Neural progenitor cell (in vitro differentiated cells): ENCODE measurements at places on chromosomes 3 and 15. TPM values are rescaled to one million over a fixed set of nuclear protein-coding genes. Genes with fewer than 3 reads are reported as not detected.

PML gene
- total RNA-seq = 15.3 and 18.0 TPM in 2 replicates

OSTN gene
- total RNA-seq = 0.28 and 1.2 TPM in 2 replicates

DCP1A gene
- total RNA-seq = 21.6 and 24.1 TPM in 2 replicates

GCNT3 gene
- not detected in 2 replicates for total RNA-seq

LYZL4 gene
- not detected in 2 replicates for total RNA-seq

ATP2B2 gene
- total RNA-seq = 0.03 TPM in 1 of 2 replicates, not detected in the other

CFAP161 gene
- 1.9 TPM in 1 of 2 replicates, not detected in the other for total RNA-seq

- peaks cover 8% of the 10 kb centered on the region for H3K4me1 ChIP-seq
- no peak overlapping the region for H3K4me3 ChIP-seq
- no peaks in the 10 kb centered on the region for H3K27me3 ChIP-seq
- no peaks in the 10 kb centered on the region for H3K36me3 ChIP-seq
These were observed 5.8 kb upstream of the TM4SF4 start for GRCh38 chr3:149468504-149469212.

DNA sequence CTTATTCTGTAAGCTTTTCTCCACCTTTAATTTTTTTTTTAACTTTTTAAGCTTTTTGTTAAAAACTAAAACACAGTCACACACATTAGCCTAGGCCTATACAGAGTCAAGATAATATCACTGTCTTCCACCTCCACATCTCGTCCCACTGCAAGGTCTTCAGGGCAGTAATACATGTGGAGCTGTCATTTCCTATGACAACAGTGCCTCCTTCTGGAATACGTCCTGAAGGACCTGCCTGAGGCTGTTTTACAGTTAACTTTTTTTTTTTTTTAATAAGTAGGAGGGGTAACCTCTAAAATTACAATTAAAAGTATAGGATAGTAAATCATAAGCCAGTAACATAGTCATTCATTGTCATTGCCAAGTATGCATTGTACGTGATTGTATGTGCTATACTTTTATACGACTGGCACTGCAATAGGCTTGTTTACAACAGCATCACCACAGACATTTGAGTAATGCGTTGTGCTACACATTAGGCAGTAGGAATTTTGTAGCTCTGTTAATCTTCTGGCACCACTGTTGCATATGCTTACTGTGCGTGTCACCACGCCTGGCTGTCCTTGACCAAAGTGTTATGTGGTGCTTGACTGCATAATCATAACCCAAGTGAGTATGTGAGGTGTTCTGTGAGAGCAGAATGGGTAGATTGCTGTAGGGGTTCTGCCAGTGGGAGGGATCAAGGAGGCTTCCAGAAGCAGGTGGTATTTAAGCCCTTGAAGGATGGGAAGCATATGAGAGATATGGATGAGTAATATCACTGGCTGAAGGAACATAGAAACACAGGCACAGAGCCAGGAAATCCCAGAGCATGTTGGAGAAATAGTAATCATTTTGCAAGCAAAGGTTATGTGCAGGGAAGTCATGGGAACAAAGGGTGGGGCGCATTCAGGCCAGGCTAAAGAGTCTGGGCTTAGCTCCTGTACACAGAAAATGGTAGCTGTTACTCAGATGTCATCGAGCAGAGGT lies 18.3 kb downstream of the FBXO22 start:
- no peak overlapping the region for H3K4me3 ChIP-seq
- peaks cover 3% of the 10 kb centered on the region for H3K36me3 ChIP-seq
- DNase-seq = peak; percentile 67
- H3K27ac ChIP-seq = no peak overlapping the region

GRCh38 chr3:193983846-193984818 lies 151.8 kb upstream of the HES1 start:
- no peak for DNase-seq
- no peaks in the 10 kb centered on the region for H3K36me3 ChIP-seq
- H3K4me3 ChIP-seq = no peak overlapping the region
- peaks cover 42% of the 10 kb centered on the region for H3K4me1 ChIP-seq

DNA sequence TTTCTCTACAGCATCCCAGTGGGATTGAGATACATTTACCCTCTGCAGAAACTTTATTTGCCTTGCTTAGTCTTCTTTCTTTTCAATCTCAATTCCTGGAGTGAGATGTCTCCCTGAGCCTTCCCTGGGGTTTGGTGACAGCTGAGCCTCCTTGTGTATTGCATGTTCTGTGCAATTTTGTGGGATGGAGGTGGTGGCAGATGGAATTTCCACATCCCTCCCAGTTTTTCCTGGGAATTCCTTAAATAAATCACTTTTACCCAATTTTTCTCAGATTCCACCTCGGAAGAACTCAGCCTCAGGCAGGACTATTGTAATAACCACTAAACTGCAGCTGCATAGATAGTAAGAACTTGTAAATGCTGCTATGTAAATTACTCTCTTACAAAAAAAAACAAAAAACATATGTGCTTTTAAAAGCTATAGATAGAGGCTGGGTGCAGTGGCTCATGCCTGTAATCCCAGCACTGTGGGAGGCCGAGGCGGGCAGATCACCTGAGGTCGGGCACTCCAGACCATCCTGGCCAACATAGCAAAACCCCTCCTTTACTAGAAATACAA lies 88.5 kb upstream of the ABHD17C start:
- DNase-seq = no peak
- no peak overlapping the region for H3K4me3 ChIP-seq
- H3K36me3 ChIP-seq = no peaks in the 10 kb centered on the region
- no peaks in the 10 kb centered on the region for H3K4me1 ChIP-seq
- H3K27ac ChIP-seq = no peak overlapping the region

DNA sequence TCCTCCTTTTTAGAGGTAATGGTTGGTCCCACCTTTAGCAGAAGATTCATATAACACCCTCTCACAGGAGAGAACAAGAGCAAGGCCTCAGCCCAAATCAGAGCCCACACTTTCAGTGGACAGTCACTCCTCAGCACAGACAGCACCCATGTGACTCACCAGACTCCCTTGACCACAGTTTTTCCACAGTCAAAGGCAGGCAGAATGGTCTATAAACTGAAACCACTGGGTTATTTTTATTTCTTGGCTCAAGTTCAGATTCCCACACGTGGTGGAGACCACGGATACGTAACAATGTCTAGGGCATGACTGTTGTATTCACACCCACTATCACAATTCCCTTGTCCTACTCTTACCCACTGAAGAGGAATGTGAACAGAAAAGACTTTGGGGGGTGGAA lies 237.8 kb upstream of the UBE2E1 start:
- no peak for DNase-seq
- H3K27ac ChIP-seq = no peak overlapping the region
- H3K36me3 ChIP-seq = no peaks in the 10 kb centered on the region
- peaks cover 41% of the 10 kb centered on the region for H3K4me1 ChIP-seq
- no peak overlapping the region for H3K4me3 ChIP-seq
- no peaks in the 10 kb centered on the region for H3K27me3 ChIP-seq

GRCh38 chr15:42908538-42908937 lies 12.0 kb downstream of the TTBK2 start:
- H3K36me3 ChIP-seq = no peaks in the 10 kb centered on the region
- no peak overlapping the region for H3K27ac ChIP-seq
- H3K4me1 ChIP-seq = no peaks in the 10 kb centered on the region
- no peak for DNase-seq

DNA sequence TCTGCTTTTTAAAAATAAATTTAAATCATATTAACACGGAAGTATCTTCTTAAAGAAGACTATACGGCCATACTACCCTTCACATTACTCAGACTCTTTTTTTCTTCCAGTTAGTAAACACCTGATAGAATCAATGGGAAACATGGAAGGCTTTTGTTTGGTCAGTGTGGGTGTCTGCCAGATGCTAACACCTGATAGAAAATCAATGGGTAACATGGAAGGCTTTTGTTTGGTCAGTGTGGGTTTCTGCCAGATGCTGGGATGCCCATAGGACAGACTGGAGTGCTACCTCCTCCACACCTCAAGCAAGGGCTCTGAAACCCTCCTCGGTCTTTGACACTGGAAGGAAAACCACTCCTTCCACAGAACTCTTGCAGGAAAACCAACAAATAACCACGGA lies 29.2 kb downstream of the HACL1 start:
- H3K36me3 ChIP-seq = peaks cover 5% of the 10 kb centered on the region
- no peak overlapping the region for H3K4me3 ChIP-seq
- no peak overlapping the region for H3K27ac ChIP-seq
- DNase-seq = no peak
- H3K4me1 ChIP-seq = no peaks in the 10 kb centered on the region
- no peaks in the 10 kb centered on the region for H3K27me3 ChIP-seq

GRCh38 chr3:49121132-49121736 lies 611 bp upstream of the USP19 start:
- H3K36me3 ChIP-seq = no peaks in the 10 kb centered on the region
- H3K27me3 ChIP-seq = no peaks in the 10 kb centered on the region
- peak overlapping the region; percentile 88 for H3K27ac ChIP-seq
- peak overlapping the region; percentile 90 for H3K4me3 ChIP-seq
- H3K4me1 ChIP-seq = no peaks in the 10 kb centered on the region

DNA sequence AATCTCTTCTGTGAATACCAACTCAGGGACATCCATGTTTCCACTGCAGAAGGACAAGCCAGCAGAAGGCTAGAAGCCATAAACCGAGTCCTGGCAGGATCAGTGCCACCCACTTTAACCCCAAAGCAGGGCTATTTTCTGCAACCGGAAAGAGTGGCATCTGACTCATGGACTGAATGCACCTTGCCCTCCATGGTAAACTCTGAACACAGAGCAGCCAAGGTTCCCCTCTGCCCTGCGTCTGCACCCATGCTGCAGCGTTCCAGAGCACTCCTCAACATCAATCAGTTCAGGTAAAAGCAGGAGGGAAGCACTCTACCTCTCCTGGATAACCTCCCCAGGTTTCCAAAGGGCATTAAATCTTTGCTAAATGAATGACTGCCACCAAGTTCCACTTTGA lies 801 bp upstream of the NGRN start:
- H3K27me3 ChIP-seq = no peaks in the 10 kb centered on the region
- peaks cover 24% of the 10 kb centered on the region for H3K4me1 ChIP-seq
- DNase-seq = no peak
- H3K36me3 ChIP-seq = peaks cover 3% of the 10 kb centered on the region
- peak overlapping the region; percentile 58 for H3K4me3 ChIP-seq
- no peak overlapping the region for H3K27ac ChIP-seq

DNA sequence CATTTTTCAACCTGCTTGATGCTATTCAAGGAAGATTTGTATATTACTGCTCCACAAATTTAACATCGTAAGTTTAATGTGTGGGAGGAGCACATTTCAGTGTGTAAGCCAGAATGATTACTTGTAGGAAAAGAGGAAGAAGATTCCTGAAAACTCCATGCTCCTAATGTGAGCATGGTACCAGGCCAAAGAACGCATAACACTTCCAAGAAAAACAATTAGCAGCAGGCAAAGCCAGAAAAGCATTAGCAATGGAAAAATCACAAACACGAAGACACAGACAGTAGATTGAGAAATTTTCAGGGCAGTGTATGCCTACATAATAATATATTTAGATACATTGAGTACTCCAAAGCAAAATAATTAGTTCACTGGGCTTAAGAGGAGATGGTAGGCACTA lies 96.6 kb upstream of the CBLB start:
- no peak for DNase-seq
- H3K4me1 ChIP-seq = no peaks in the 10 kb centered on the region
- H3K27ac ChIP-seq = no peak overlapping the region
- no peak overlapping the region for H3K4me3 ChIP-seq
- no peaks in the 10 kb centered on the region for H3K36me3 ChIP-seq

GRCh38 chr3:150922611-150923010 lies 17.4 kb upstream of the MINDY4B start:
- H3K27ac ChIP-seq = no peak overlapping the region
- peak; percentile 49 for DNase-seq
- no peaks in the 10 kb centered on the region for H3K4me1 ChIP-seq
- H3K27me3 ChIP-seq = no peaks in the 10 kb centered on the region

DNA sequence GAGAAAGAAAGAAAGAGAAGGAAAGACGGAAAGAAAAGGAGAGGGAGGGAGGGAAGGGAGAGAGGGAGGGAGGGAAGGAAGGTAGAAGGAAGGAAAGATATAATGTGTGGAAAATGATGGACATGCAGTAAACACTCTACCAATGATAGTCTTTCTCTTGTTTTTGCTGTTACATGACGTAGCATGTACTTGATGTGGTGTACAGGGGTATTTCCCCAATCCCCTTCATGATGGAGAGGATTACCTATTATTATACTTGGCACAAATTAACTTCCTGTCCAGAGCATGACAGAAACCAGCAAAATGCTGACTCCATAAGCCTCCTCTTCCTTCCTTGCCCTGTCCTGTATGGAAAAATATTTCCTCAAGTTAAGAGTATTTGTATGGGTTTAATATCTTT lies 124.4 kb downstream of the B3GALNT1 start:
- H3K4me3 ChIP-seq = no peak overlapping the region
- H3K4me1 ChIP-seq = no peaks in the 10 kb centered on the region
- no peaks in the 10 kb centered on the region for H3K27me3 ChIP-seq
- no peaks in the 10 kb centered on the region for H3K36me3 ChIP-seq
- DNase-seq = no peak
- no peak overlapping the region for H3K27ac ChIP-seq

GRCh38 chr3:4281991-4282390 lies 21.2 kb upstream of the SETMAR start:
- H3K27me3 ChIP-seq = no peaks in the 10 kb centered on the region
- H3K4me3 ChIP-seq = no peak overlapping the region
- H3K4me1 ChIP-seq = peaks cover 26% of the 10 kb centered on the region
- no peaks in the 10 kb centered on the region for H3K36me3 ChIP-seq
- no peak overlapping the region for H3K27ac ChIP-seq
